ENCODE measurements at places on chromosomes 1 and 21.

- no peak for DNase-seq
Measured at GRCh38 chr1:235098547-235098946, 30.1 kb downstream of the TOMM20 start.

GRCh38 chr1:159177272-159177907, 6.0 kb downstream of the CADM3 start:
- peak; percentile 65 for DNase-seq

- DNase-seq = no peak
Measured at GRCh38 chr1:236002025-236002390, 62.9 kb downstream of the NID1 start.

GRCh38 chr1:206445911-206446356, 24.3 kb upstream of the IKBKE start:
- DNase-seq = no peak

DNA sequence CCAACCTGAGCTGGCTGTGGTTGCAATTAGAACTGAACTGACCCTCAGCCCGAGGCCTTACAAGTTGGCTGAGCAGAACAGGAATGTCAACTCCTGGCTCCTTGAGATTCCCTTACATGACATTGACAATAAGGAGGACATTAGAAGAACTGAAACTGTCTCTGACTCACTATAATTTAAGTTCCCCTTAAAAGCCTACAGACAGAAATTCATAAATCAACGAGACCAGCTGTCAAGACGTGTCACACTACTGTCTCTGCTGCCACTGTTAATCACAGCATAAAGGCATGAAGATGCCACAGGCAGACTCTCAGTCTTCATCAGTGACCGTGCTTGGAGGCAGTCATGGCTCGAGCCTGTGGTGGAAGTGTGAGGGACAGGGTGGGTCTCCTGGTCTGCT, 168.8 kb downstream of the GABPA start:
- DNase-seq = no peak

DNA sequence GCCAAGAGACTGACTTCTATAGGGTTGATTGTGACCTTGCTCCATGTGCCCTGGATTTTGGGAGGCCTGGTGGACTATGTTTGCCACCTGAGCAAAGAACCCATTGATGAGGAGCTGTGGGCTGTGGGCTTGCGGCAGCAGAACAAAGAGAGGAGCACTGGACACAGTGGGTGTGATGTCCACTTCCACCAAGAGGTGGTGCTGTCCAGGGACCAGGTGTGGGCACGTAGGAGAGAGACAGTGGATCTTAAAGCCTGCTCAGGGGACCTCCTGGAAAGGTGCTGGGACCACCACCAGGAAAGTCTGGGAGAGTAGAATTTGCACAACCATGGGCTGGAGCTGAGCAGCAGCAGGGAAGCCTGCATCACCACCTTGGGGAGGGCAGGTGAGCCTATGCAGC, 106.7 kb upstream of the ETS2 start:
- DNase-seq = no peak

DNA sequence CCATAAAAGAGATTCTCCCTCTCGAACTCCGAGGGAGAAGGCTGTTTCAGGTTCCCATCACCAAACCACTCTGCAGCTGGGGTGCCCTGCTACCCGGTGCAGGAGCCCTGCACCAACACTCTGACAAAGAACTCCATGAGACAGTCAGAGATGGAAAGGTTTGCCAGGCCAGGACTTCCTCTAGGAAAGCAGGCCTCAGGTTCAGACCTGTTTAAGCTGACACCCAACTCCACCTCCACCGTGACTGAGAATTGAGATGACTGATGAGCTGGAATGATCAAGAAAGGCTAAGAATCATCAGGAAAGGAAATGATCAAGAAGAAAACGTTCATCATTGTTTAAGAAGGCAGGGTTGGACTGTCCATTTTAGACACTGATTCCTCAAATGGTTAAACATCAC, 46.2 kb upstream of the KCNE1 start:
- no peak for DNase-seq

- DNase-seq = no peak
Measured at GRCh38 chr1:89269277-89269676, 3.4 kb downstream of the GBP5 start.

- DNase-seq = no peak
Measured at GRCh38 chr1:19621274-19621950, 22.7 kb upstream of the NBL1 start.

GRCh38 chr1:172498857-172499256, 34.1 kb upstream of the SUCO start:
- DNase-seq = no peak

GRCh38 chr1:58156124-58156468, 390.4 kb downstream of the OMA1 start:
- no peak for DNase-seq

DNA sequence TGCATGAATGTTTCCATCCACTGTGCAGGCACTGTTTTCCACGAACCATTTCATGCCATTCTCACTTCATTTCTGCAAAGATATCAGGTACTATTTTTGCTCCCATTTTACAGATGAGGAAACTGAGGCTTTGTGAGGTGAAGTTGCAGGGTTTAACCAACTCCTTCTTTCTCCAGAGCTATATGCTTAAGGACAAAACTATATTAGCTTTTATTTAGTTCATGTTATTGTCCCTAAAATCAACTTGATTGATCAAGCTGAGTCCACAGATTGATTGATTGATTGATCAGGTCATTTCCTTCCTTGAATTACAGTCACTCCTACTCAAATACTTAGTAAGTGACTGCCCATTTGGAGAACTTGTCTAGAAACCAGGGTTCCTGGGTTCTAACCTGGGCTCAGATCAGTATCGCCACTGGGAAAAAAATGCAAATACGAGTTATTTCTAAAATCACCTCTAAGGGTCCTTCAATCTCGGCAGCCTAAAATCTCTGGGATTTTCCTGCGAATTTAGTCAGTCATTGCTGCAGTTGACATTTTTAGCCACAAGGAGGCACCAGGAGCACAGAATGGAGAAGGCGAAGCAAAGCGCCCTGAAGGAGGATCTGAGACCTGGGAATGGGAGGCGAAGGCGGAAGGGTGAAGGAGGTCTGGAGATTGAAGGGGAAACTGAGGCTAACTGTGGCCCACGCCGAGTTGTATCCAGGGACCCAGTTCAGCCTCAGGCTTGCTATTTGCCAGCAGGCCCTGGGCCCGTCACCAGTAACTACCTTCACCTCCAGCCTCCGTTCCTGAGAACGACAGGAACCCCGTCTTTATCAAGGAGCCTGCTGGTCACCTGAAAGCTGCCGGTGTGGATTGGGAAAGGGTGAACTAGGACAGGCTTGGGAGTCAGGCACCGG, 14.3 kb upstream of the MUL1 start:
- peak; percentile 76 for DNase-seq

- DNase-seq = no peak
Measured at GRCh38 chr1:65395887-65396612, 24.4 kb upstream of the LEPR start.

- no peak for DNase-seq
Measured at GRCh38 chr1:213269829-213270228, 218.8 kb downstream of the RPS6KC1 start.

GRCh38 chr1:11858968-11859871, 475 bp upstream of the NPPB start:
- peak; percentile 77 for DNase-seq

DNA sequence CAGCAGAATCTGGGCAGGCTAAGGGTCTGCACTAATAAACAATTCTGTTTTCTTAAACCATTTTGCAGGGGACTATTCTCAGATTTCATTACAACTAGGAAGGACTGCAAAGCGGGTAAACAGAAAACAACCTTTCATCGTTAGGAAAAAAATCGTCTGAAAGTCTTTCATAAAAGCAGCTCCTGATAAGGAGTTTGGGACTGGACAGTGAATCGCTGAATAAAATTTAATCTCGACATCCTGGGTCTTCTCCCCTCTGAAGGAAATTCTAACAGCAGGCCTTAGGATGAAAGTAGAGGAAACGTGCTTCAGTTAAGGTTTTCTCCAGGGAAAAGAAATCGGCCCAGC, 471 bp upstream of the MTF2 start:
- DNase-seq = no peak

- DNase-seq = no peak
Measured at GRCh38 chr1:210301615-210302000, 27.1 kb upstream of the HHAT start.

GRCh38 chr21:35081861-35082260, 32.8 kb upstream of the RUNX1 start:
- DNase-seq = no peak

Measured in Calu3 (cell line).